ENCODE measurements at places on chromosomes 11 and 22.

DNA sequence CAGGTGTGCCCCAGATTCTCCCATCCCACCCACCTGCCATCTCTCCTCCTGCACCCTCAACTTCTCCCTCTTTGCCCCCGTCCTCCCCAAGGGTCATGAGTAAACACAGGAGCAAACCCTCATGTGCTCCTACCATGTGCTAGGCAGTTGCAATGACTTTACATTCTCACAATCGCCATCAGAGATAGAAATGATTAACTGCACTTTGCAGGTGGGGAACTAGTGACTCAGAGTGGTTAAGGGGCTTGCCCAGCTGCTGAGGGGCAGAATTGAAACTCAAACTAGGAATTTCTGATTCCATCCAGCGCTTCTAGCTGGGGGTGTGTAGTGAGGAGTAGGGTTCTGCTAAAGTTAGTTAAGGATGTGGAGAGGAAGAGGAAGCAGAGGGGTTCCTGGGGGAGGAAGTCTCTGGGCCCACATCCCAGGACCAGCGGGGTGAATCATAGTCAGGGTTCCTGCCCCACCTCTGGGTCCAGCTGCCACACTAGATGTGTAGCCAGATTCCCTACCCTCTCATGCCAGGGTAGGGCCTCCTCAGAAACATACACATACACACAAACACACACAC, 16.0 kb upstream of the PRG2 start:
- no peak for DNase-seq

- DNase-seq, result no peak
These were observed 102.8 kb downstream of the STIM1 start for GRCh38 chr11:3958281-3958680.

GRCh38 chr11:96149743-96150555, 193.0 kb downstream of the MAML2 start:
- DNase-seq, result no peak

- DNase-seq, result no peak
These were observed 485.1 kb downstream of the CNTN5 start for GRCh38 chr11:99505831-99506230.

DNA sequence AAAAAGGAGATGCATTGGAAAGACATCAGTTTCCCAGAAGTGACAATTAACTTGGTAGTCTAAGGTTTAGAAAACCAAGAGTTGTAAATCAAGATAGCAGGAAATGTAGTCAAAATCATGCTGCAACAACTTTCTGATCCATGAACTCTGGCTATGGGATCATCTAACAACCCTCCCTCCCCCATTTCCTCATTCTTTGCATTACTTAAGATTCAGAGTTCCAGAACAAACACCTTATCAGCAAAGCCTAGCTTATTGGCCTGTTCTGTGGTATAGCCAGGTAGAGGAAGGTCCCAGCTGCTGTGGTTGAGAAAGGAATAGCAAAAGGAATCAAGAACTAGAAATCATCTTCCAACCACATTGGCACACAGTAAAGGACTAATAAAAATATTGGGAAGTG, 651.1 kb downstream of the METTL15 start:
- no peak for DNase-seq

GRCh38 chr11:1667906-1668305, 29.1 kb upstream of the KRTAP5-6 start:
- DNase-seq, result no peak

DNA sequence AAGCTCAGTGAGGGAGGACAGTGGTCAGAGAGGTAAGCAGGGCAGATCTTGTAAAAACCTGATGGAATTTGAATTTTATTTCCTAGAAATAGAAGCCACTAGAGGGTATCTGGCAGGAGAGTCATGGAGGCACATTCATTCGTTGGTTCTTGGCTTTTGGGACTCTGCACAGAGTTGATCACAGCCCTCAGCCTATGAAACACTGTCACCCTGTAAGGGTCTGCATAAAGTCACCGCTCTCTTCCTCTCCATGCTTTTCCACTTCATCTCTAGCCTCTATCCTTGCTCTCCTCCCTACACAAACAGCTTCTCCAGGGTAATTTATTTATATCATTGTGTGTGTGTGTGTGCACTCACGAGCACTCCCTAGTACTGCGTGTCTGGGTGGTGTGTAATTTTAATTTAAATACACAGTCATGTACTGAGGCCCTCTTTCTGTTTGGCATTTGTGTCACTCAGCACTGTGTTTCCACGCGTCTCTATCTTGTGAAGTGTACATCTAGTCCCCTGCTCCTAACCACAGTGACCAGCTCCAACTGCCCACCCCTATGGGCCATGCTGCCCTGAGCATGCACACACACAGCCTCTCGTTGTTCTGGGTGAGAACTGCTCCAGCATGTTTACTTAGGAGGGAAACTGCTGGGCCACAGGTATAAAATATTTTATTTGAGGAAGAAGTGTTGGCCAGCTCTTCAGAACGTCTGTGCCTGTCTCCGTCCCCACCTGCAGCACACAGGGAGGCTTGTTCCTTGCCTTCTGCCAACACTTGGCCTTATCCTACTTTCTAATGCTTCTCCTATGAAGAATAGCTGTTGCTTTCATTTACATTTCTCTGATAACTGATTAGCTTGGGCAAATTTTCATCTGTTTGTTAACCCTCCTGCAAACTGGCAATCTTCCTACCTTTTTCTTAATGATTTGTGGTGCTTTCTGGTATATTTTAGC, 4.5 kb downstream of the KCNQ1OT1 start:
- no peak for DNase-seq

DNA sequence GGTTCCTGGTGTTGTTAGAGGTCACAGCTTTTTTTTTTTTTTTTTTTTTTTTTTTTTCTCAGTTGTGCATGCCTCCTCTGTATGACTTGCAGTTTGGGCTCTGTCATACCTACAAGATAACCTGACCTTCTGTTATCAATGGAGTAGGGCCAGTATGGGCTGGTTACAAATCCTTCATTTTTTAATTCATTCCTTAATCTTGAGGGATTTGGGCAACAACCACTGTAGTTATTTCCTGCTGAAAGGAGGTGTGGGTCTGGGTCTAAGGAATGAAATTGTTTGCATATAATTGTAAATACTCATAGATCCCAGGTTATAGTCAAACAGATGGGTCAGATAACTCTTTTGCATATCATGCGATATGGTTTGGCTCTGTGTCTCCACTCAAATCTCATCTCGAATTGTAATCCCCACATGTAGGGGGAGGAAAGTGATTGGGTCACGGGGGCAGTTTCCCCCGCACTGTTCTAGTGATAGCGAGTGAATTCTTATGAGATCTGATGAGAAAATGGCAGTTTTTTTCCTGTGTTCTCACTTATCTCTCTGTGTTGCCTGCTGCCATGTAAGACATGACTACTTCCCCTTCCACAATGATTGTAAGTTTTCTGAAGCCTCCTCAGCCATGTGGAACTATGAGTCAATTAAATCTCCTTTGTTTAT, 14.1 kb upstream of the GLYAT start:
- DNase-seq, result no peak

DNA sequence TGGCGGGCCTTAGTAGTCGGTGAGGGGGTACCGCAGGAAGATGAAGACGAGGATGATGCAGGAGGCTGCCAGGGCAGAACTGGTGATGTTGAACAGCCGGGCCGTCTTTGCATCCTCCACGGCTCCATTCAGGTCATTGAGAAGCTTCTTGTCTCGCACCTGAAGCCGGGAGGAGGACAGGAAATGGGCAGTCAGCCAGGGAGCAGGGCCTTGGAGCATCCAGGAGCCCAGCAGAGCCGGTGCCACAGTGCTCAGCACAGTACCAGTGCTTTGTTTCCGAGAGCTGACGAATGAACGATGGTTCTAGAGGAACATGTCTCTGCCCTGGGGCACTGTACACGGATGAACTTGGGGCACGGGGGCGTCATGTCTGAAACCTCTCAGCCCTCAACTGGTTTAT, 15.1 kb downstream of the IFITM10 start:
- no peak for DNase-seq

DNA sequence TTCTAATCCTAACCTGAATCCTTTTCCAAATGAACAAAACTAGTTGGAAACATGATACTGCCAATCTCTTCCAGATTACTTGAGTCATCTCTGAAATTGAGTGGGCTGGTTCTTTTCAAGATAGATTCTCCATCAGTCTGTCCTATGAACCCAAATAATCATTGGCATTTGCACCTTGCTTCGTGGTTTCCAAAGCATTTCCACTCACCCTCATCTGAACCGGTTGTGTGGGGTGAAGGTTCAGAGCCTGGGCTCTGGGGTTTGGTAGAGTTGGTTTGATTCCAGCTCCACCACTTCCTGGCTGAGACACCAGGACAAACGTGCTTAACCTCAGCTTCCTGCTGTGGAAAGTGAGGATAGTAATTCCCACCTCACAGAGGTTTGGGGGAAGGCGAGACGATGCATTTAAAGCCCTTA, 206.4 kb upstream of the E2F8 start:
- DNase-seq, result no peak

- DNase-seq, result no peak
These were observed 295.0 kb downstream of the NTM start for GRCh38 chr11:131665344-131665968.

GRCh38 chr22:28658448-28658847, 21.2 kb downstream of the TTC28 start:
- DNase-seq, result no peak

- no peak for DNase-seq
These were observed 180.9 kb upstream of the ZBED5 start for GRCh38 chr11:11038782-11039181.
